Mononuclear cell (primary cell): ENCODE measurements at places on chromosomes 4 and X. TPM values are rescaled to one million over a fixed set of nuclear protein-coding genes. Genes with fewer than 3 reads are reported as not detected.

CXorf65 gene
- 22.4 TPM for total RNA-seq

FAM47A gene
- total RNA-seq = not detected

OPRPN gene
- 0.52 TPM for total RNA-seq

UGT2B11 gene
- total RNA-seq = not detected

ADGRG4 gene
- total RNA-seq = not detected

ADAM29 gene
- not detected for total RNA-seq

ZNF157 gene
- 0.63 TPM for total RNA-seq

FAM47E gene
- total RNA-seq = 0.21 TPM

LDB2 gene
- total RNA-seq = 0.52 TPM

ARHGAP6 gene
- 5.4 TPM for total RNA-seq

STAP1 gene
- total RNA-seq = 13.0 TPM

NIPAL1 gene
- under 0.01 TPM for total RNA-seq

FRMD7 gene
- 0.10 TPM for total RNA-seq
